ENCODE measurements at places on chromosomes 4 and X.

DNA sequence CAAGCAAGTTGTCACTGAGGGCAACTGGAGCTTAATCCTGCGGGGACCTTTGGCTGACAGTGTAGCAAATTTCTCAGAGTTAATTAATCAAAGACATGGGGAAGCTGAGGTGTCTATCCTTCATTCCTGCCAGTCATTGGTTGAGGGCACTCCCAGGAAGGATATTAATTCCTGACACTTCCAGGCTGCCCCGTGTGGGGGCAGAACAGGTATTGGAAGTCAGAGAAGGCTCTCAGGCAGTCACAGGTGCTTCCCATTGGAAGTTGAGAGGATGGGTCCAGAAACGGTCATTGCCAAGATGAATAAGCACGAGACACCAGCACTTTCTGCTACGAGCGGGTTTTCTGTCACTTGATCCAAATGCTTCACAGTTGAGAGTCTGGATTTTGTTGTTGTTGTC lies 29.1 kb upstream of the CD38 start:
- DNase-seq: no peak

- no peak for DNase-seq
These were observed 113.0 kb downstream of the ANAPC10 start for GRCh38 chr4:144985014-144985413.

GRCh38 chrX:64885850-64886249 lies 90.4 kb downstream of the ZC4H2 start:
- peak; percentile 14 for DNase-seq

GRCh38 chrX:69307029-69307428 lies 141.8 kb upstream of the PJA1 start:
- DNase-seq: no peak

GRCh38 chr4:15348695-15349094 lies 79.1 kb upstream of the C1QTNF7 start:
- DNase-seq: no peak

GRCh38 chrX:39397561-39398199 lies 596.4 kb downstream of the MID1IP1 start:
- no peak for DNase-seq

GRCh38 chr4:109169170-109169569 lies 133.3 kb downstream of the COL25A1 start:
- DNase-seq: no peak

GRCh38 chr4:7366954-7367353 lies 67.8 kb downstream of the PSAPL1 start:
- DNase-seq: no peak

- no peak for DNase-seq
These were observed 125.5 kb upstream of the JADE1 start for GRCh38 chr4:128684016-128684415.

Measured in PC-3 (cell line).